ENCODE measurements at places on chromosomes 4 and X. TPM values are rescaled to one million over a fixed set of nuclear protein-coding genes. Genes with fewer than 3 reads are reported as not detected.

KLKB1 gene
- 0.18 TPM for total RNA-seq

NAT8L gene
- total RNA-seq: 0.09 TPM

RBMX2 gene
- 25.0 TPM for total RNA-seq

- no peak overlapping the region for H3K27ac ChIP-seq
- no peaks in the 10 kb centered on the region for H3K36me3 ChIP-seq
- no peak overlapping the region for H3K4me3 ChIP-seq
- peaks cover 6% of the 10 kb centered on the region for H3K27me3 ChIP-seq
- no peak for DNase-seq
Observed at GRCh38 chr4:173489514-173489913, 40.5 kb downstream of the HAND2 start.

DNA sequence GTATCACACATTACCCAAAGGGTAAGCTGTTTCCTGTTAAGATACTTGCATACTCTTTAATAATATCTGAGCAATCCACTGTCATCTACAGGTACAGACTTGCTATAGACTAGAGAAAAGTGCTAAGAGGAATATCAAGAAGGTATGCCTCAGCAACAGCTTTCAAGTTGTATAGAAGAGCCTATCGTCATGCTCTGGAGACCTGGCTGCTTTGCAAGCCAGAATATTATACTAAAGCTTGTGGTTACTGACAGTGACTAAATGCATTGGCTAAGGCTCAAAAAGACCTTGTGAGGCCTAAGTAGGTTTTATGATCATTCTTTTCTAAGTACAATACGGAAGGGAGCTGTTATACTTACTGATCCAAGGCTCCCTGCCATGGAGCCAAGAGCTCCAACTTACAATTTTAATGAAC lies 11.3 kb downstream of the LAMP2 start:
- peaks cover 13% of the 10 kb centered on the region for H3K36me3 ChIP-seq
- peaks cover 41% of the 10 kb centered on the region for H3K4me1 ChIP-seq
- no peaks in the 10 kb centered on the region for H3K27me3 ChIP-seq
- H3K27ac ChIP-seq: peak overlapping the region; percentile 19

NALF2 gene
- not detected for total RNA-seq

ZBTB33 gene
- total RNA-seq: 16.9 TPM

HELT gene
- not detected for total RNA-seq

DNA sequence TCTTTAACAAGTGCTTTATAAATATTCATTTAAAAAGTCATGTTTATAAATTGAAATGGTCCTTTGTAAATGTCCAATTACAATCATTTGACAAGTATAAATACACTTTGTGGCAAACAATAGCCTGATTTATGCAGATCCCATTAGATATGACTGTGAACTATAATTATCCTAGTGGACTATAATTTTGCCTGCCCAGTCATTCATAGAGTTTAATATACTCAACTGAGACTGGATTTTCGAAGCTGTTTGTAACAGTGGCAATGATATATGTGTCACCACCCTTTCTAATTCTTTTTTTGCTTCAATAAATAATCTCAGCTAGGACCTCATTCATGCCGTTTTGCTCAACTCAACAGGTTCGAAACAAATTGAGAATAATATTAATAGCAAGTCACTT lies 732.0 kb downstream of the PCDH18 start:
- no peak overlapping the region for H3K4me3 ChIP-seq
- no peak for DNase-seq
- no peaks in the 10 kb centered on the region for H3K36me3 ChIP-seq
- no peaks in the 10 kb centered on the region for H3K4me1 ChIP-seq
- no peak overlapping the region for H3K27ac ChIP-seq

DNA sequence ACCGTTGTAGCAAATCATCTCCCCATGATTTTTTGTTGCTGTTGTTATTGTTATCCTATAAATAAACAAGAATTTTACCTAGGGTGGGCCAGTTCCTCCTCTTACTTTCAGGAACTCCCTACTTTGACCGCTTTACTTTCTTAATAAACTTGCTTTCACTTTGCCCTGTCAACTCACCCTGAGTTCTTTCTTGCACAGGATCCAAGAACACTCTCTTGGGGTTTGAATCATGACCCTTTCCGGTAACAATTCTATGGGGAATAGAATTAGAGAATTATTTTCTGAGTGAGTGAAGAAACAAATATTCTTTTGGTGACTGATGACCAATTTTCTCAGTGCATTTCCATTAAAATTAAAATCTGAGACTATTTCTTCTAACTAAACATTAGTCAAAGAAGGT lies 584.0 kb upstream of the TENM3 start:
- DNase-seq: no peak
- no peaks in the 10 kb centered on the region for H3K36me3 ChIP-seq
- no peaks in the 10 kb centered on the region for H3K27me3 ChIP-seq
- no peak overlapping the region for H3K4me3 ChIP-seq
- H3K27ac ChIP-seq: no peak overlapping the region

GRCh38 chr4:137267024-137267423 lies 265.3 kb downstream of the PCDH18 start:
- DNase-seq: no peak
- H3K4me1 ChIP-seq: no peaks in the 10 kb centered on the region
- H3K4me3 ChIP-seq: no peak overlapping the region
- no peak overlapping the region for H3K27ac ChIP-seq

DNA sequence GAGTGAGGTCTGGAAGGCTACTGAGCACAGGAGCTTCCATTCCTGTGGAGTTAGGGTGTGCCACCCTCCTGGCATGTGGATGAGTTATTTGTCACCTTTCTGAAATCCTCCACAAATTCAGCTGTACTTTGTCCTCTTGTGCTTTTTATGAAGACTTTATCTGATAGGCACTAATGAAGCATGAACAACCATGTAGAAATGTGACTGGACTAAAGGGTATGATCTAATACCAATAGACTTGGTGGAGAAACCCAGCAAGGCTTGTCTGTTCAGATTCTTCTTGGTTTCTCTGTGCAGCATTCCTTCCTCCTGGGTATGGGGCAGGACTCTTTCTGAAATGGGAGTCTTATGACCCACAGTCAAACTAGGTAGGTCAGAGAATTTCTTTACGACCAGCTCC lies 9.6 kb downstream of the NBDY start:
- H3K4me1 ChIP-seq: peaks cover 6% of the 10 kb centered on the region
- no peak overlapping the region for H3K4me3 ChIP-seq
- H3K27me3 ChIP-seq: no peaks in the 10 kb centered on the region

GRCh38 chr4:84582988-84583875 lies at the start of gene CDS1:
Gene CDS1, plus strand, starts transcription at chr4:84583127. Its CDS starts 275 bp downstream, at chr4:84583402.
- peak within 1 kb of the TSS; percentile 67 for H3K4me3 ChIP-seq
- peaks cover 14% of the 10 kb centered on the region for H3K4me1 ChIP-seq
- H3K27ac ChIP-seq: no peak within 1 kb of the TSS
- no peaks in the 10 kb centered on the region for H3K36me3 ChIP-seq

DNA sequence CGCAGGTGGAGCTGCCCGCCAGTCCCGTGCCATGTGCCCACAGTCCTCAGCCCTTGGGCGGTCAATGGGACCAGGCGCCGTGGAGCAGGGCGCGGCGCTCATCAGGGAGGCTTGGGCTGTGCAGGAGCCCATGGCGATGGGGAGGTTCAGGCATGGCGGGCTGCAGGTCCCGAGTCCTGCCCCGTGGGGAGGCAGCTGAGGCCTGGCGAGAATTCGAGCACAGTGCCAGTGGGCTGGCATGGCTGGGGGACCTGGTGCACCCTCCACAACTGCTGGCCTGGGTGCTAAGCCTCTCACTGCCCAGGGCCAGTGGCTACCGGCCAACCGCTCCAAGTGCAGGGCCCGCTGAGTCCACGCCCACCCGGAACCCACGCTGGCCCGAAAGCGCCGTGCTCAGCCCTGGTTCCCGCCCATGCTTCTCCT lies 646.5 kb downstream of the GABRG1 start:
- H3K36me3 ChIP-seq: no peaks in the 10 kb centered on the region
- no peak for DNase-seq
- no peak overlapping the region for H3K4me3 ChIP-seq
- no peaks in the 10 kb centered on the region for H3K27me3 ChIP-seq

GRCh38 chr4:184396570-184397515 lies 77.5 kb downstream of the IRF2 start:
- no peak for DNase-seq
- peaks cover 49% of the 10 kb centered on the region for H3K4me1 ChIP-seq
- no peak overlapping the region for H3K4me3 ChIP-seq
- H3K27ac ChIP-seq: peak overlapping the region; percentile 37
- H3K27me3 ChIP-seq: no peaks in the 10 kb centered on the region

RTL9 gene
- not detected for total RNA-seq

PAGE3 gene
- not detected for total RNA-seq

L1CAM gene
- 3.6 TPM for total RNA-seq

NDNF gene
- not detected for total RNA-seq

GRCh38 chrX:48939524-48940228 lies 17.7 kb downstream of the OTUD5 start:
- peak overlapping the region; percentile 97 for H3K27ac ChIP-seq
- peak; percentile 58 for DNase-seq
- H3K4me3 ChIP-seq: peak overlapping the region; percentile 63
- peaks cover 88% of the 10 kb centered on the region for H3K4me1 ChIP-seq
- H3K36me3 ChIP-seq: peaks cover 42% of the 10 kb centered on the region

GLRB gene
- total RNA-seq: not detected

DNA sequence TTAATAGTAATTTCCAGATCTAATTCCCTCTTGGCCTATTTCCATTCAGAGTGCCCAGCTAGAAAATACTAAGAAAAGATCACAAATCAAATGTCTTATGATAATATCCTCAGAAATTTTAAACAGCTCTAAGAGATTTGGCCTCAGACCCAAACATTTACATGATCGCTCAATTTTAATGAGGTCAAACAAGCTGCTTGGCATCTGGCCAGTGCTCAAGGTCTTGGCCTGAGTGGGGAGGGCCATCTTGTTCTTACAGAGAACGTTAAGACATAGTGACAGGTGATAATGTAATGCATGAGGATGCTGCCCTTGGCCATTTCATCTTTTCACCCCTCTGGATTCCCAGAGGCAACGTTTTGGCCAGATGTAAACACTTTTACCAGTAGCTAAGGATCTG lies 159.2 kb upstream of the SLC7A11 start:
- no peak for DNase-seq
- H3K27ac ChIP-seq: no peak overlapping the region
- H3K4me3 ChIP-seq: no peak overlapping the region
- no peaks in the 10 kb centered on the region for H3K4me1 ChIP-seq
- H3K36me3 ChIP-seq: no peaks in the 10 kb centered on the region
- H3K27me3 ChIP-seq: no peaks in the 10 kb centered on the region

BTK gene
- total RNA-seq: 0.41 TPM

ADH1B gene
- not detected for total RNA-seq

DNA sequence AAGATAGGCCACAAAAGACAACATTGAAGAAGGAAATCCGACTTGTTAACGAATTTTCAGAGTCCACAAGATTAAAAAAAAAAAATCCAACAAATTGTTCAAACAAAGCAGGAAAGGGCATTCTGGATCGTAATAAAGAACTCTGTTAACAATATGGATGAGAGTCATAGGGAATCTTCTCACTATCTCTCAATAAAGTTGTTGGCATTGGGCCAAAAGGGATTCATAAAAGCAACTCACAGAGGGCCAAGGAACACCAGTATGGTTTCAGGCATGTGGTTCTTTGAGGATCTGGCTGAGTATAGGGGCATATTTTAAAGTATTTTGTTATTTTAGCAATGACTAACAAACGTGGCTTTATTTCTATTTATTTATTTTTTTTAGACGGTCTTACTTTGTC lies 49.5 kb downstream of the SHISA3 start:
- peaks cover 2% of the 10 kb centered on the region for H3K4me1 ChIP-seq
- H3K4me3 ChIP-seq: no peak overlapping the region
- H3K27me3 ChIP-seq: no peaks in the 10 kb centered on the region
- H3K36me3 ChIP-seq: peaks cover 27% of the 10 kb centered on the region
- DNase-seq: no peak
- H3K27ac ChIP-seq: no peak overlapping the region

DNA sequence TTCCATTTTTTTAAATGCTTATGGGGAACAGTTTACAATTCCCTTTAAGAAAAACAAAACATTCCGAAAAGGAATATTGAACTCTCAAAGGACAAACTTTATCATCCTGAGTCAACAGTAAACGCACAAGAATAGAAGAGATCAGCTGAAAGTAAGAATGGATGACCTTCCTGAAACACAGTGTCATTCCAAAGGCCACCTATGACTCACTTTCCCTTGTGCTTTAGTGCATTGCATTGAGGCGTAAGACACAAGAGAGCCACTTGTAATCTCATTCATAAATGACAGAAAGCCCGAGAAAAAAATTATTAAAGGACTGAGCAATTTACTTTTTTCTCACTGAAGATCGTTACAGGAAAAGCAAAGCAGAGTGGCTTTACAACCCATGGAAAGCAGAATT lies 1062.4 kb upstream of the DIAPH2 start:
- no peaks in the 10 kb centered on the region for H3K27me3 ChIP-seq
- no peak overlapping the region for H3K27ac ChIP-seq
- no peaks in the 10 kb centered on the region for H3K4me1 ChIP-seq
- DNase-seq: no peak

- no peak overlapping the region for H3K27ac ChIP-seq
- H3K4me1 ChIP-seq: no peaks in the 10 kb centered on the region
- H3K4me3 ChIP-seq: no peak overlapping the region
- no peaks in the 10 kb centered on the region for H3K36me3 ChIP-seq
- no peak for DNase-seq
- H3K27me3 ChIP-seq: no peaks in the 10 kb centered on the region
Observed at GRCh38 chrX:44596277-44596676, 53.6 kb upstream of the FUNDC1 start.

- no peak for DNase-seq
- no peak overlapping the region for H3K4me3 ChIP-seq
- H3K36me3 ChIP-seq: peaks cover 25% of the 10 kb centered on the region
Observed at GRCh38 chr4:37665333-37666320, 20.5 kb downstream of the RELL1 start.

DNA sequence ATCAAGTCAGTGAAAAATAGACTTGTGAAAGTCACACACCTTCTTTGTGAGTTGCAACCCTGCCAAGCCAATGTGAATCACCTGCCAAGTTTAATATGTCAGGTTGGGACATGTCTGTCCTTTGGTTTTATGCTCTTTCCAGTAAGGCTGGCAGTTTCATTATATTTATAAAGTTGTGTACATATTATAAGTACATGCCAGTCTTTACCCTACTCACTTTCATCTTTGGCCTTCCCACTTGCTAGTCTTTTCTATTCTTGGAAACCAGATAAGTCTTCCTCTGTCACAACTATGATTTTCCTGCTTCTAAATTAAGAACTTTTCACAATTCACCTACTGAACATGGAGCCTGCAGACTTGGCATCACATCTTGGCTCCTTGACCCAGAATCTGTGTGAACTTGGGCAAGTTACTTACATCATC lies 680.7 kb upstream of the BOD1L1 start:
- no peak overlapping the region for H3K4me3 ChIP-seq
- no peaks in the 10 kb centered on the region for H3K27me3 ChIP-seq
- H3K36me3 ChIP-seq: no peaks in the 10 kb centered on the region
- no peak overlapping the region for H3K27ac ChIP-seq

GRCh38 chr4:157095716-157096115 lies 19.8 kb downstream of the GLRB start:
- no peak overlapping the region for H3K27ac ChIP-seq
- DNase-seq: no peak
- no peaks in the 10 kb centered on the region for H3K27me3 ChIP-seq

CTBP1 gene
- total RNA-seq: 193 TPM

TCP11X1 gene
- total RNA-seq: not detected

DNA sequence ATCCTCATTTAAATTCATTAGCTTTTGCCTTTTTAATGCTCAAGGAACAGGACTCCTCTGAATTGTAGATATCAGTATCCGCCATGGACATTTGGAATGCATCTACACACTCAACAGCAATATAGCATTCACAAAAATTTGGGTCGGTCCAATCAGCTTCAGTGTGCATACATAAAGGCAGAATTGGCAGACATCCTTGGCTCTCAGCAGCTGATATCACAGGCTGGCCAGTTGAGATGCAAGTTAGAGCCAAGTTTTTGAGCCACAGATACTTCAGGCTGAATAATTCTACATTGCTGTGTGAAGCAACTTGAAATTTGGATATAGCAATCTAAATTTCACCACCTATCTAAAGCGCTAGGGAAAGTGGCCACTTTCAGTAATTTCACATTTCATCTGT lies 821.1 kb downstream of the PCDH19 start:
- H3K27me3 ChIP-seq: no peaks in the 10 kb centered on the region
- no peaks in the 10 kb centered on the region for H3K36me3 ChIP-seq
- no peak overlapping the region for H3K4me3 ChIP-seq
- H3K27ac ChIP-seq: no peak overlapping the region
